Stimulated activated CD4-positive, alpha-beta T cell treated with anti-CD3 and anti-CD28 coated beads, TNF-alpha, amount 100 ng/mL, for 1 hour (primary cell): ENCODE measurements at places on chromosomes 1 and 21.

- peak; percentile 35 for DNase-seq
These were observed 5.8 kb upstream of the MX1 start for GRCh38 chr21:41419921-41420862.

DNA sequence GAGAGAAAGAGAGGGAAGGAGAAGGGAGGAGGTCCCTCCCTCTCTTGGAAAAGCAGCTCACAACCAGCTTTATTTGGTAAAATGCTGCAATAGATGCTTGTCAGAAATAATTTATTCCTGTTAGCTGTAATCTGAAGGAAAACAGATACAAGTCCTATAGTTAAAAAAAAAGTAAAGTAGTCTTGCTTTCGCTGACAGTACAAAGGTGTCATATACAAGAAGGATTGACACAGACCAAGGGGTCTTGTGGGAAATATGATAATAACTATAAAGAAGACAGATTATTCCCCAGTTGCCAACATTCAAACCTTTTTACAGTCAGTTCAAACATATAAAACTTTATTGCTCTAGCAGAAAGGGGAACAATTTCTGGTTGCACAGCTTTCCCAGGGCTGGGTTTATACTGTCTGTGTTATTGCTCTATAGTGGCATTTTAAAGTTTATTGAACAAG, 145.0 kb downstream of the PBX1 start:
- no peak for DNase-seq

- DNase-seq, result no peak
These were observed 1744.9 kb downstream of the NCAM2 start for GRCh38 chr21:22743085-22743484.

DNA sequence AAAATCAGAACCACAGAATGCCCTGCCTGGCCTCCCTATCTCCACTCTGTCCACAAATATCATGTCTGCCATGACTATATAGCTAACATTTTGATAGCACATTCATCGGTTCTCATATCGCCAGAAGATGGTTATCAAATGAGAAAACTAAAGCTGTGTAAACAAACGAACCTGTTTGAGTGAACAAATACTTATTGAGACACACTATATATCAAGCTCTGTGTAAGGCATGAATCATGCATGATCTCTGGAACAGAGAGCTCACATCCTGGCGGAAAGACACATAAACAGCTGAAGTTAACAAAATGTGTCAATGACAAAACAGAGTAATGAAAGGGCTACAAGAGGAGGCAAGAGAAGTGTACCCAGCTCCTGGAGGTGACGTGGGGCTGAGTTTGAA, 13.1 kb downstream of the KCND3 start:
- DNase-seq, result no peak

- no peak for DNase-seq
These were observed 1.8 kb downstream of the GPR3 start for GRCh38 chr1:27394282-27394658.
